ENCODE measurements at places on chromosomes 3 and 15.

DNA sequence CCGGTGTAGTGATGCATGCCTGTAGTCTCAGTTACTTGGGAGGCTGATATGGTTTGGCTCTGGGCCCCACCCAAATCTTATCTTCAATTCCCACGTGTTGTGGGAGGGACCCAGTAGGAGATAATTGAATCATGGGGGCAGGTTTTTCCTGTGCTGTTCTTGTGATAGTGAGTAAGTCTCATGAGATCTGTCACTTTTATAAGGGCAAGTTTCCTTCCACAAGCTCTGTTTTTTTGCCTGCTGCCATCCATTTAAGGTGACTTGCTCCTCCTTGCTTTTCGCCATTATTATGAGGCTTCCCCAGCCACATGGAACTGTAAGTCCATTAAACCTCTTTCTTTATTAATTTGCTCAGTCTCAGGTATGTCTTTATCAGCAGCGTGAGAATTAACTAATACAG is 566.7 kb upstream of the NECTIN3 start:
- DNase-seq = no peak

DNA sequence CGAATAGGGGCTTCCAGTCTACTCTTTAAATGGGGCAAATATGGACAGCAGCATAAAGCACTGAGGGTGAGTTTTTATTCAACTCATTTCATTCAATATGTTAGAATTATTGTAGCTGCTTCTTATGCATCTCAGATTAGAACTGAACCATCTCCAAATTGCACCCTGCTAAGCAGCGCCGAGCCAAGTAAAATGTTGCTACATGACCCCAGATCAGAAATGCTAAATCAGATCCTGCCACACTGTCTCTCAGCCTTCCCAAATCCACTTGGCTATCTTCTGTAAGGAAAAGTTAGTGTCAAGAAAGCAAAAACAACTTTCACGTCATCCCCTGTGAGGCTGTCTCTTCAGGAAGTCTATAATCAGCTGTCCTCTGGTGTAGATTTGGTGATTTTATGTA is 293.2 kb downstream of the CNTN4 start:
- DNase-seq = no peak

- DNase-seq = no peak
These were observed 132.1 kb downstream of the IL1RAP start for GRCh38 chr3:190645932-190646460.

GRCh38 chr15:79962178-79962577 is 8.8 kb downstream of the BCL2A1 start:
- DNase-seq = no peak

DNA sequence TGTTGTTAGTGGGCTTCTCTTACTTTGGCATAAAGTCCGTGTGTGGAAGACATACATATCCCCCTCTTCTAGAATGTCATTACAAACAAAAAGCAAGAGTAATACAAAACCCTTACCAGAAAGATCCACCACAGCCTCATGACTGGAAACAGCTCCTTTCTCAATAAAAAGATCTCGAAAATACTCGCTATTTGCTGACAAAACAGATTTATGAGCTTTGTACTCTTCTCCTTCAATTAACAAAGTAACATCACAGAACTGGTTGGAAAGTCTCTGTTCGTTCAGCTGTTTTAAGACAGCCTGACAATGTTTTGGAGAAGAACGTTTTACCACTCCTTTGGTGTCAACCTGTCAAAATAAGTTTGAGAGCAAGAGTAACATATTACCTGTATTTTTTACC is 5.9 kb downstream of the ZBTB11 start:
- DNase-seq = no peak

DNA sequence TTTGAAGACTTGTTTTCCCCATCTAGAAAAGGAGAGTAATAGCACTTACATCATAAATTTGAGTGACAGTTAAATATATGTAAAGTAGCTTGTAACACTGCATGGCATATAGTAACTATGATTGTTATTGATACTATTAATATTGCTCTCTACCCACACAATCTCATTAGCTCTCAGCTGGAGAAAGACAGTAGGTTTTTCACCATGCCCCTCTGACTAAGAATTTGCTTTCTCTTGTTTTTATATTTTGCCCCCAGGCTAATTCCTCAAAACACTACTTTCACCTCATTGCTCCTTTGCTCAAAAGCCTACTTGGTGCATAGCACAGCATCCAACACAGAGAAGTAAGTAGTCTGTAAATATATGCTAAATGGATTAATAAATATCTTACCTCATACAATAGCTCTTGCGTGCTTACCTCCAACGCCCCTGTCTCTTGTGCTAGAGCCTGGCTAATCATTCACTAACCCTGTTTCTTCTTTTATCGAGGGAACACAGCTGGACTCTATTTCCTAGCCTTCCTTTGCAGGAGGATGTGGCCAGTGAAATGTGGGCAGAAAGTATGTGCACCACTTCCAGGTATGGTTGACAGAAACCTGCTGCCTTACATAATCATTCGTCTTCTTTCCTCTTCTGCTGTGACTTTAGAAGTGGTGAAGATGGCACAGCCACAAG is 190.0 kb downstream of the PLCH1 start:
- no peak for DNase-seq

- no peak for DNase-seq
These were observed 140.6 kb upstream of the SLITRK3 start for GRCh38 chr3:165336786-165337185.

- no peak for DNase-seq
These were observed 82.1 kb downstream of the LINGO1 start for GRCh38 chr15:77550301-77551251.

GRCh38 chr3:196621611-196622010 is 17.9 kb upstream of the NRROS start:
- DNase-seq = no peak

DNA sequence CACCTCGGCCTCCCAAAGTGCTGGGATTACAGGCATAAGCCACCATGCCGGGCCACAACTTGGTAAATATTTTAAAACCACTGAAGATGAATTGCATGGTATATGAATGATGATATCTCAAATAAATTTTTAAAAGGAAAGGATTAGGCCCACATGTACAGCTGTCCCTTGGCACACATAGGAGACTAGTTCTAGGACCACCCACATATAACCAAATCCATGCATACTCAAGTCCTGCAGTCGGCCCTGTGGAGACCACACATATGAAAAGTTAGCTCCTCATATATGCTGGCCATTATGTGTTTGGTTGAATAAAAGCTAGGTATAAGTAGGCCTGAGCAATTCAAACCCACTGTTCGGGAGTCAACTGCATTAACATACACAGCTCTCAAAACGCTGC is 10.6 kb downstream of the CLPX start:
- no peak for DNase-seq

GRCh38 chr3:152404976-152405375 is 136.2 kb downstream of the MBNL1 start:
- DNase-seq = no peak

GRCh38 chr3:158097593-158098308 is 8.5 kb downstream of the SHOX2 start:
- peak; percentile 42 for DNase-seq

- DNase-seq = no peak
These were observed 1.6 kb upstream of the SATB1 start for GRCh38 chr3:18426597-18427193.

DNA sequence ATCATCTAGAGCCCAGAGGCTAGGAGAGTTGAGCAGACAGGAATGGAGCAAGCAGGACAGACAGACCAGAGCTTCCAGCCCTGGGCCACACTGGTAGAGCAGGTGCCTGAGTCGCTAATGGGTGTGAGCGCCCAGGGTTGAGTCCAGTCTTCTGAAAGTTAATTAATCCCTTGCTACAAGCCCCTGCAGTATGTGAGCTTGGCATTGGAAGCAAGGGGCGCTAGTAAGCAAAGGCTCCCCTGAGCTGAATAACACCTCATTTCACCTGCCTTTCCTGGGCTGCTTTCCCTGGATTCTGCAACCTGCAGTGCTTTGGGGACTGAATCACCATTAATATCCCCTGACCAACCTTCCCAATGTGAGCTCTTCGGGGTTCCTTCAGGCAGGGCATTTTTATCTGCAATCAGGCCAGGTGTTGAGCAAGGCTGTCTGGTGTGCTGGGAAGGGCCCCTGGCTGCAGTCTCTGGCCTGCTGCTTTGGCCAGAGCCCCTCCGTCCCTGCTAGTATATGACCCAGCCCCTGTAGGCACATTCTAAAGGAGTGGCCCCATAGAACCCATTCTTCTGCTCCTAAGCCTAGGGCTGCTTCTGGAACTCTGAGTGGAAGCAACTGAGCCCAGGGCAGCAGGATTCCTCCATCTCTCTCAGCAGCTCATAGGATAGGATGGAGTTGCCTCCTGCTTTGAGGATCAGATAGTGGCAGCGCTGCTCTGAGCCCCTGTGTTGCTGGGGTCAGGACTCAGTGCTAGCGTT is 45.1 kb upstream of the EPHB1 start:
- no peak for DNase-seq

DNA sequence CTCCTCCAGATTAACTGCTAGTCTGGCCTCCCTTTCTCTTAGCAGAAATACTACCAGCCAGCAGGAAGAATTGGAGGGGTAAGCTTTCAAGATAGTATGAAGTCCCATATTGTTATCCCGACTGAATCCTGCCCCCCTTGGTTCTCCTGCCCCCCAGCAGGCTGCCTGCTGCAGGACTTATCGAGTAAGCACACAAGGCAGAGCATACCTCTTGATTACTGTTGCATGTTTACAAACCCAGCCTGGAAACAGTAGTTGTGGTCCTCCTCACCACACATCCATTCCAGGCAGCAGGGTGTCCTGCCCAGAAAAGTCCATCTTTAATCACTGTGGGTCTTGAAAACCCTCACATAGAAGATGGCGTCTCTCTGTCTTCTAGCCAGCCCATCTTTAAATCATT is 66.8 kb upstream of the PPP2R3A start:
- DNase-seq = no peak

GRCh38 chr15:44666210-44667038 is 3.0 kb upstream of the SPG11 start:
- DNase-seq = no peak

GRCh38 chr3:185528532-185528931 is 23.9 kb downstream of the LIPH start:
- DNase-seq = no peak

DNA sequence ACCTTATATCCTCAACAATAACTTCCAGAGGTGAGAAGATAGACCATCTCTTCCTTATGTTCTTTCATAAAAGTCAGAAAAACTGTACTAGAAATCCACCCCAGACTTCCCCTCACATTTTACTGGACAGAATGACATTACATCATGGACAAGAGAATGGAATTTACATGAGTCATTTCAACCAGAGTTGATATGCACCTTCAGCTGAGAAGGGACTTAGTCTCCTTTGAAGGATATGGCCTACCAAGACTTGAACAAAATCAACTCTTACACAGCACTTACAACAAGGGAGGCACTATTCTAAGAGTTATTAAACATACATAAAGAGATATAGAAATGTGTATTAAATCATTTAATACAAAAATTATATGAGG is 380.0 kb upstream of the DPH6 start:
- DNase-seq = no peak

GRCh38 chr3:42668793-42669217 is 15.3 kb downstream of the ZBTB47 start:
- DNase-seq = no peak

GRCh38 chr15:80267658-80268057 is 15.6 kb upstream of the CTXND1 start:
- no peak for DNase-seq

DNA sequence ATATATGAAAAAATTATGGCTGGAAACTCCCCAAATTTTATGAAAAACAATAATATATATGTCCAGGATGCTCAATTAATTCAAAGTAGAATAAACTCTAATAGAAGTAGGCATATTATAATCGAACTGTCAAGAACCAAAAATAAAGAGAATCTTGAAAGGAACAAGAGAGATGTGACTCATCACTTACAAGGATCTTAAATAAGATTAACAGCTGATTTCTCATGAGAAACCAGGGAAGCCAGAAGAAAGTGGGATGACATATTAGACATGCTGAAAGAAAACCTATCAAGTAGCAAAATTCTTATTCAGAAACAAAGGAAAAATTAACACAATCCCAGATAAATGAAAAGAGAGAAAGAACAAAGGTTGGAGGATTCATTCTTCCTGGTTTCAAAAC is 66.8 kb downstream of the FAIM start:
- no peak for DNase-seq

DNA sequence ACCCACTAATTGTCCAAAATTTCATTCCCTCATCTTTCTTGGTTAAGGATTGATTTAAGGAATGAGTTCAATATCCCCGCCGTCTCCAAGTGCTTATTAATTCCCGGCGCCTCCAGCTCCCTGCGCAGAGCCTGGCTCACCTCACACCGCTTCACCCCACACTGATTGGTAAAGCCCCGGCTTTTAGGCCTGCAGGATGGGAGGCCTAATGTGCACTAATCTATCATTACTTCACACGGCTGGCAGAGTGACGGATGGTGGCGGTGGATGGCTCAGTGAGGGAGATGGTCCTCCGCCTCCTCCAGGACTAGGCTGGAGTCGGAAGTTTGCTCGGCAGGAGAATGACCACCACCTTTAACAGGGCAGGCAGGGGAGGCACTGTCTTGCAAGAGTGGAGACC is 81.7 kb downstream of the MEGF11 start:
- no peak for DNase-seq

- no peak for DNase-seq
These were observed 456.1 kb downstream of the MFSD1 start for GRCh38 chr3:159257954-159258353.

DNA sequence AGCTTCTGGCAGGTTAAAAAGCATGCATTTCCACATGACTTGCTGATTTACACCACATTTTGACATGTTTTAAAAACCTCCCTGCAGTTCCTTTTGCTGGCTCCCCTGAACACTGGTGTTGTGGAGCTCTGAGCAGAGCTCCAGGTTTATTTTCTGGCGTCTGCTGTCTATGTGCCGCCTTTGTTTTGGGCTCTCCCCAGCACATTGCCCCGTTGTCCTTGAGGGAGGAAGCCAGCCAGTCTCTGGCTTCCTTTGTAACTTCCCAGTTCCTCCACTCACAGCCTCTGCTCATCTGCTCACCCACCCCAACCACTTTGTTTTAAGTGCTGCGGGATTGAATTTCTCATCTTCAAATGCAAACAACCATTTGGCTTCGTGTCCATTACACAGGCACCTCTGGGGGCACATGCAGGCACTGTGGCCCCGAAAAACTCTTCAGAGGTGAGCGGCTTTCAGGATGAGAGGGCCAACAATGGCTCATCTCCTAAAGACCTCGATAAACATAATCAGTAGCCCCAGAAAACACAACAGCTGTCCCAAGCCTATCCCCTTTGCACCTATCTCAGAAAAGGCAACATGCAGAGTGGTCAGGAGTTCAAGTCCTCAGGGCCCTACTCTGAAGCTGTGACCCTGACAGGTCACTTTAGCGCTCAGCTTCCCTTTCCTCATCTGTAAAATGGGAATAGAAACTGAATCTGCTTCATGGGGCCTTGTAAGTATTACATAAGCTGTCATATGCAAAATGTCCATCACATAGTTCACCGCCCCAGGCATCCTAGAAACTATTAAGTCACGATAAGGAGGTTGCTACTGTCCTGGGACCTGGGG is 1.3 kb upstream of the MEF2A start:
- DNase-seq = no peak

DNA sequence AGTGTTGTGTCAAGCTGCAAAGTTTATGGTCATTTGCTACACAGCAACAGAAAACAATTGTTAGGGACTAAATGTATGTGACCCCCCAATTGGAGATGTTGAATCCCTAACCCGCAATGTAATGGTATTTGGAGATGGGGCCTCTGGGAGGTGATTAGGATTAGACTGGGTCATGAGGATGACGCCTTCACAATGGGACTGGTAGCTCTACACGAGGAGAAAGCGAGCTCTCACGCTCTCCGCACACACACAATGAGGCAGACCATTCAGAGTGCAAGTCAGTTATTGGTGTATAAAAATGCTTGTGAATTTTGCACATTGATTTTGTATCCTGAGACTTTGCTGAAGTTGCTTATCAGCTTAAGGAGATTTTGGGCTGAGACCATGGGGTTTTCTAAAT is 116.9 kb upstream of the NSMCE3 start:
- DNase-seq = no peak
